ENCODE measurements at places on chromosomes 11 and 22.

- no peak for DNase-seq
These were observed 88.8 kb downstream of the AMBRA1 start for GRCh38 chr11:46504817-46505613.

- DNase-seq, result no peak
These were observed 28.0 kb upstream of the ZC3H12C start for GRCh38 chr11:110065189-110065588.

- no peak for DNase-seq
These were observed 30.3 kb upstream of the SIK2 start for GRCh38 chr11:111571829-111572501.

- no peak for DNase-seq
These were observed 1.5 kb upstream of the DEPDC5 start for GRCh38 chr22:31752096-31752847.

- no peak for DNase-seq
These were observed 12.1 kb downstream of the PRG3 start for GRCh38 chr11:57368845-57369232.

DNA sequence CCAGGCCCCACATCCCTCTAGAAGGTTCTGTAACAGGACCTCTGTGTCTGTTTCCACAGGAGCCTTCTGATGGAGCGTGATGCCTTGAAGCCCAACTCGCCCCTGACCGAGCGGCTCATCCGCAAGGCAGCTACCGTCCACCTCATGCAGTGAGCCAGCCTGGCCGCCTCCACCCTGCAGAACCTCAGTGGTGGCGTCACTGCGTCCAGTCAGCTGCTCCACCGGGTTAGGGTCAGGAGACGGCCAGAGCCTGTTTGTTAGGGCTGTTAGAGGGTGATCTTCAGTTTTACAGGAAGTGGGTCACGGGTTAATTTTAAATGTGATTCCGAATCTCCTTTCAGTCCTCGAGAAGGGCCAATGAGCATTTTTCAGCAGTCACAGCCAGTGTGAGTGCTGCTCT is 3.9 kb upstream of the GTSE1 start:
- DNase-seq, result no peak

- DNase-seq, result no peak
These were observed 227.2 kb downstream of the FAM76B start for GRCh38 chr11:95562196-95562921.

DNA sequence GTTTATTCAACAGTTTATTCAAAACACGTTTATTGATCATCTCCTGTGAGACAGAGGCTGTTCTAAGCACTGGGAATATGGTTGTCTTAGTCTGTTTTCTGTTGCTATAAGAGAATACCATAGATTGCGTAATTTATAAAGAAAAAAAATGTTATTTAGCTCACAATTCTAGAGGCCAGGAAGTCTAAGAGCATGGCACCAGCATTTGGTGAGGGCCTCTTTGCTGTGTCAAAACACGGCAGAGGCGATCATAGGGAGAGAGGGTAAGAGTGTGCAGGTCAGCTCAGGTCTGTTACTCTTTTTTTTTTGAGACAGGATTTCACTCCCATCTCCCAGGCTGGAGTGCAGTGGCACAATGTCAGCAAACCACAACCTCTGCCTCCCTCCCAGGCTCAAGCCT is 5.2 kb upstream of the IL17RA start:
- DNase-seq, result no peak

All from CD4-positive, alpha-beta T cell treated with Interleukin-2 at 100 ng/mL for 4 hours (primary cell).